ENCODE measurements at places on chromosomes 6 and 20.
A peak's percentile ranks its signal among the peaks of the same experiment; 100 is the strongest.

- DNase-seq = no peak
Observed at GRCh38 chr6:158831571-158831970, 12.4 kb upstream of the EZR start.

- no peak for DNase-seq
Observed at GRCh38 chr6:137878029-137878428, 11.0 kb downstream of the TNFAIP3 start.

- DNase-seq = no peak
Observed at GRCh38 chr20:20593447-20594170, 118.8 kb downstream of the RALGAPA2 start.

DNA sequence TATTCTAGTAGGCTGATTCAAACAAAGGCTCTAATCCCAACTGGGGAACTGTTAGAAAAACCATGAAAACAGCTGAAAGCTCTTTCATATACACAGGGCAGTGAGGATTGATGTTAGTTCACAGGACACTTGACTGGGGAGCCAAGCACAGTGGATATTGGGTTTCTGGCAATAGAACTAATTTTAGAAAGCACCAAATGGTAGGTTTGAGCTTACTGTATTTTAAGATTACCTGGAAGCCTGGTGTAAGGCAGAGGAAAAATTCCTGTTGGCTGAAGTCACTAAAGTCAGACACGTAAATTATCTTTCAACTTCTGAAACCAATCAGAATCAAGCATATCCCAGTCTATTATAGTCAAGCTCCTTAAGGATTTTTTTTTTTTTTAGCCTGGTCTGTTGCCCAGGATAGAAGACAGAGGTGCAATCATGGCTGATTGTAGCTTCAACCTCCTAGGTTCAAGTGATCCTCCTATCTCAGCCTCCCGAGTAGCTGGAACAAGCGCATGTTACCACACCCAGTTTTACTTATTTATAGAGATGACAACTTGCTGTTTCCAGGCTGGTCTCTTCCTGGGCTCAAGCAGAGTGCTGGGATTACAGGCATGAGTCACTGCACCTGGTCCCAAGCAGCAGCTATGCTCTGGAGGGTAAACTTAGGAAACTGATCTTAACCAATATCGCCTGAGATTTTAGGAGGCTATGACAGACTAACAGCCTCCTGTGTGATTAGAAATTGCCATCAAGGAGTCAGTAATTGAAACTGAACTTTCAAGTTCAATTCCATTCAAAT lies 32.5 kb upstream of the SYNCRIP start:
- peak; percentile 27 for DNase-seq

DNA sequence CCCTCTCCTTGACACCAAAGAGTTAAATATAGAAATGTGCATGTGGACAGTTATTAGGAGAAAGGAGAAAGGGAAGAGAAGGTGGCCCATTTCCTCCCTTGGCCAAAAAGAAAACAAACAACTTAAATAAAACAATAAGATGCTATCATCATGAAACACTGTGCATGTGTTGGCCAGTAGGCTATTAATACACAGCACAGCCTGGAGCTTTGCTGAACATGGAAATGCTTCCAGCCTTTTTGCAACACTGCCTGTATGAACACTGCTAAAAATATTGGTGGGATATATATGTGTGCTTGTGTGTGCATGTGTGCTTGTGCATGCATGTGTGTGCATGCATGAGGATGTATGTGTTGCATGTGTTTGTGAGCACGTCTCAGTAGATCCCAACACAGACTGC lies 100.4 kb downstream of the LY86 start:
- no peak for DNase-seq

DNA sequence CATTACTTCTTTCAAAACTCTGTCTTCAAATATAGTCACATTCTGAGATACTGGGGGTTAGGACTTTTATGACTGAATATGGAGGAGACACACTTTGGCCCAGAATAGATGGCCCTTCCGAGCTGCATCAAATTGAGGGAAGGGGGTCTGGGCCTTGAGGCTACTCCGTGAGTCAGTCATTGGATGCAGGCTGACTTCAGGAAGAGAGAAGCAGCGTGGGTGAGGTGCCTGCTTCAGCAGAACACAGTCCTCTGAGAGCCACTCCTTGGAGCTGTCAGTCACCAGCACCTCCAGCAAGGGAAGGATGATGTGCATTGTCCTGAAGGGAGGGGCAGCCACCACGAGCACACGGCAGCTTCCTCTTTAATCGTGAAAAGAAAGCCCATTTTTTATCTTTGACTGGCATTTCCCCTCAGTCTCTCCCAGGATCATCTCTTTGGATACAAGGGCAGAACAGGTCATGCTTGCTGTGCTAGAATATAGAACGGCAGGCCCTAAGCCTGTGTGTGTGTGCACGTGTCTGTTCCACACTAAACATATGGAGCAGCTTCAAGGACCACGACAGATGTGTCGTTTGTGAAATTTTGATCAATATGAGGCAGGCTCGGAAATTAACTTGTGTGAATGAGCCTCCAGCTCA lies 721.6 kb downstream of the KIF16B start:
- no peak for DNase-seq

DNA sequence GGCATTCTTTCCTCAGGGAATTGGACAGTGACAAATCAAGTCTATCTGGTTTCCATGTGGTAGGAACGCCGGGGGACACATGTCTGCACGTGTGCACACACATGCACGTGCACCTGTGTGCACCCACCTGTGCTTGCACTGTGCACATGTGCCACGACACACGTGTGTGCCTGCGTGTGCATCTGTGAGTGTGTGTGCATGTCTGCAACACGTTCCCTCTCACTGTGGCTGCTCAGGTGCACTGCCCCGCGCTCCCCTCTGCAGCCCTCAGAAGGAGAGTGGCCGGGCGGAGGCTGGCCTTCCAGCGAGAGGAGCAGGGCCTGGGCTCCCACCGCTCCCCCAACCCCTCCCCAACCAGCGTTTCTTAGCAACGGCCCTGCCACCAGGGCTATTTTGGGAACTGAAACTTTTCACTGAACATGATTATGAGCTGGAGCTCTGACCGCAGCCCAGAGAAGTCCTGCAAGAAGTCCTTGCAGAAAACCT lies 147.8 kb downstream of the PHACTR3 start:
- no peak for DNase-seq

- DNase-seq = no peak
Observed at GRCh38 chr6:150586850-150587359, 12.8 kb upstream of the PLEKHG1 start.

DNA sequence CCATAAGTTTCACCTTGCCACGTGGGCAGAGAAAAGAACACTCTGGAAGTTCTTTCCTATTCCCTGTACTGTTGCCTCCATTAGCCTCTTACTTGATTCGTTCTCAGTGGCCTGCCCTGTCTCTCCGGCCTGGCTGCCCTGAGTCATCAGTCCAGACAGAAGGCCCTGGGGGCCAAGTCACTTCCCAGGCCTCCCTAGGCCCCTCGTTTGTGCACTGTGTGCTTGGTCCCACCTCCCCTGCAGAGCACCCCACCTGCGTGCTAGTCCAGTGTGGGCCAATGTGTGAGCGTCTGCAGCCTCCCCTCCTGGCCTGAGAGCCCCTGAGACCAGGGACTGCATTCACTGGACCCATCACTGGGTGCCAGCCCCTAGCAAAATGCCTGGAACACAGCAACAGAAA lies 191.2 kb upstream of the RREB1 start:
- DNase-seq = no peak

- DNase-seq = no peak
Observed at GRCh38 chr20:9949563-9949962, 85.2 kb upstream of the ANKEF1 start.

GRCh38 chr6:7112741-7113313 lies 5.1 kb downstream of the RREB1 start:
- DNase-seq = peak; percentile 52

- DNase-seq = no peak
Observed at GRCh38 chr6:166610069-166610468, 17.0 kb downstream of the RPS6KA2 start.

GRCh38 chr6:23414051-23414445 lies 712.0 kb upstream of the NRSN1 start:
- no peak for DNase-seq

DNA sequence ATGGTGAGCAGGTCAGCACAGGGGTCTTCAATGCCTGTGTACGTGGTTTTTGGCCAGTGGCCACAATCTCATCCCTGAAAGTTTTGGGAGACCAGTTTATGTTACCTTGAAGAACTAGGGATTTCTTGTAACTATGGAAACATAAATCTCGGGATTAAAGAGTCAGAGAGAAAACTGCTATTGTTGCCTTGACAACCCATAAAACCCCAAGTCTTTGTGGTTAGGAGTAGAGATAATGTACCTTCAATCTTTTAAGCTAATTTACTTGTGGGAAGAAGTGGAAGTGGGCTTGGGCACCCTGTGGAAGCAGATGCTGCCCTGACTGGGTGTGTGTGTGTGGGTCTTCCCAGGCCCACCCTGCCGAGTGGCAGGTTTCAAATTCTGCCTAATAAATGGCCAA lies 46.1 kb upstream of the ZNF831 start:
- DNase-seq = no peak

DNA sequence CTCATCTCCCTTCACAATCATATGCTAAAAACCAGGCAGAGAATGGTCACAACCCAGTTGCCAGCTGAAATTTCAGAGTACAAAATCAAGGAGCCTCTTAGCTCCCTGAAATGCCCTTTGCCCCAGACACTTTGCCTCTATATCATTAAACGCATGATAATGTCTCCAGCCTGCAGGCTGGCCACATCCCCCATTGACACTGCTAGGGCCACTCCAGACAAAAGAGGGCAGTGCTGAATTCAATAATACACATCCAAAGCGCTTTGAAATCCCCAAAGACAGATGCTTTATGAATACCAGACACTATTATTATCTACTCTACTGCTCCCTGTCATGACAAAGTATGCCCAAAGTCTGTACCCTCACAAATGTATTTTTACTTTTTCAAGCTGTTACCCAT lies 348.3 kb upstream of the POU3F2 start:
- DNase-seq = no peak

Data from CD8-positive, alpha-beta T cell (primary cell).